Naive B cell (primary cell): ENCODE measurements at places on chromosomes 12 and 14. TPM values are rescaled to one million over a fixed set of nuclear protein-coding genes. Genes with fewer than 3 reads are reported as not detected.
A peak's percentile ranks its signal among the peaks of the same experiment; 100 is the strongest.

SLC41A2 gene
- polyA plus RNA-seq: 1.6 TPM

DNA sequence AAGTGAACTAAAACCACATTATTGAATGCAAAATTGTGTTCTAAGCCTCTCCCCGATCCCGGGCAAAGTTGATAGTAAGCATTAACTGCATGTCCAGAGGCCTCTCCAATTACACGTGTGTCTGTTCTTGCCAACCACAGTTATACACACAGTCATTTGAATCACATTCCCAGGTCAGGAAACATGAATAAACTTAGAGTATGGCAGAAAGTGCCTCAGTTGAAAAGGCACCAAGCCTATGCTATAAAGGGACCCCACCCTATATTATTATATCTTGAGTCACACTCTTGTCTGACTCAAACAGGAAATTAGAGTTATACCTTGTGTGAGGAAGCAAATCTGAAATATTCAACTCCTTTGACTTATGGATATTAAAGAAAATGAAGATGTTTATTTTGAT is 128.3 kb upstream of the STXBP6 start:
- no peaks in the 10 kb centered on the region for H3K36me3 ChIP-seq
- no peak overlapping the region for H3K27ac ChIP-seq
- no peaks in the 10 kb centered on the region for H3K4me1 ChIP-seq
- no peaks in the 10 kb centered on the region for H3K27me3 ChIP-seq
- no peak overlapping the region for H3K4me3 ChIP-seq

PRPF40B gene
- polyA plus RNA-seq: 2.5 TPM

DNA sequence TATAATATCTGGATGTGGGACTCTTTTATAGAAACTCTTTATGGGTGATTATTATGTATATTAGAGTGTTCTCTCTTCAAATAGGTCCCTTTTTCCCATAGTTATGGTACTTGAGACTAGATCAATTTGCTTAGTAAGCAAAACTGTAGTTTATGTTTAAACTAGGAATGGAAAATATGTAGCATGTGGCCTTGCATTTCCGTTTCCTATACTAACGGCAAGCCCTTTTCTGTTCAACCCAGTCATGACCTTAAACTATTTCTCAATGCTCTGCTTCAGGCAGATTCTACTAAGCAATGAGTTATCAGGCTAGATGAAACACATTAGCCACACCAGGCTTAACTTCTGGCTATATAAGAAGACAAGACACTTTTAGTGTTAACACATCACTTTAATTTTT is 84.6 kb downstream of the OTOGL start:
- no peaks in the 10 kb centered on the region for H3K27me3 ChIP-seq
- no peak overlapping the region for H3K4me3 ChIP-seq
- no peak for DNase-seq

KRT81 gene
- not detected for polyA plus RNA-seq

DNA sequence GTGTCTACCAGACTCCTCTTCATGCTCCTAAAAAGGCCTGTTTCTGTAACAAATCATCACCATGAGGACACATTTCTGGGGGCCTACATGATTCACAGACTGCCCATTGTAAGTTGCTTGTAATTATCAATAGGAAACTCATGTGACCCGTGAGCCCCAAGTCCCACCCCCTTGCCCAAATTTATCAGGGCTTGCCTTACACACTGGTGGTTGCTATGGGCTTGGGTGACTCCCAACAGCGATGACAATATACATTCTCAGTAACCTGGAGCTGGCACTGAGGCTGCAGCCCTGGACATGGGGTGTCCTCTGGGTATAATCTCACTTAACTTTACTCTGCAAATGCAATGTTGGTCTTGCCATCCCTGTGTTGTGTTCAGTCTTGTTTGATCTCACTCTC is 149.2 kb downstream of the NRXN3 start:
- H3K4me1 ChIP-seq: no peaks in the 10 kb centered on the region
- H3K27me3 ChIP-seq: peaks cover 40% of the 10 kb centered on the region
- H3K4me3 ChIP-seq: no peak overlapping the region
- no peak for DNase-seq

LMNTD1 gene
- not detected for polyA plus RNA-seq

GRCh38 chr14:96062010-96062409 is 22.8 kb downstream of the C14orf132 start:
- H3K4me1 ChIP-seq: no peaks in the 10 kb centered on the region
- no peak for DNase-seq
- H3K27ac ChIP-seq: no peak overlapping the region
- H3K27me3 ChIP-seq: peaks cover 68% of the 10 kb centered on the region
- no peaks in the 10 kb centered on the region for H3K36me3 ChIP-seq
- H3K4me3 ChIP-seq: no peak overlapping the region

- no peak overlapping the region for H3K27ac ChIP-seq
- no peaks in the 10 kb centered on the region for H3K36me3 ChIP-seq
- DNase-seq: no peak
- H3K27me3 ChIP-seq: no peaks in the 10 kb centered on the region
- H3K4me3 ChIP-seq: no peak overlapping the region
- H3K4me1 ChIP-seq: peaks cover 11% of the 10 kb centered on the region
Measured at GRCh38 chr12:96416033-96416799, 16.0 kb upstream of the CDK17 start.

PPM1H gene
- polyA plus RNA-seq: not detected

- H3K27ac ChIP-seq: no peak overlapping the region
- peaks cover 11% of the 10 kb centered on the region for H3K36me3 ChIP-seq
- no peak overlapping the region for H3K4me3 ChIP-seq
- H3K4me1 ChIP-seq: peaks cover 34% of the 10 kb centered on the region
Measured at GRCh38 chr12:3224530-3224903, 147.3 kb downstream of the TSPAN9 start.

GRCh38 chr12:108576660-108577234 is 14.4 kb downstream of the ISCU start:
- no peak for DNase-seq
- no peaks in the 10 kb centered on the region for H3K36me3 ChIP-seq
- H3K4me3 ChIP-seq: no peak overlapping the region
- H3K27me3 ChIP-seq: no peaks in the 10 kb centered on the region
- peaks cover 36% of the 10 kb centered on the region for H3K4me1 ChIP-seq

SLC24A4 gene
- polyA plus RNA-seq: 0.08 TPM

NFE2 gene
- 0.52 TPM for polyA plus RNA-seq

DNA sequence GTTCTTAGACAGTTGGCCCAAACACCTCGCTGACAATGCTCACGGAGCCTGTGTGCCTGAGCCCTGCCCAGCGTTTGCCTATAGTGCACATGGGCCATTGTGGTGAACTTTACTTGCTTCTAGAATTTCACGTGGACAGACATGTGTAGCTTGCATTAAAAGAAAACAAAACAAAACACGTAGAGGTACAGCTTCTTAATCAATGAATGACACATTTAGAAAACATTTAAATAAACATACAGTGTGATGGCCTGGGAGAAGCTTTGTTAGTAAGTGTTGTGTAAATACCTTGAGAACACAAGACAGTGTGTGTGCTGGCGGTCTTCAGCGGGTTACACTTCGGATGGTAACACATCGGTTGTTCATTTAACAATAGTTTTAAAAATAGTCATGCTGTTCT is 38.1 kb downstream of the SMOC1 start:
- no peak for DNase-seq
- no peak overlapping the region for H3K4me3 ChIP-seq
- peaks cover 50% of the 10 kb centered on the region for H3K27me3 ChIP-seq
- no peaks in the 10 kb centered on the region for H3K4me1 ChIP-seq

- H3K4me1 ChIP-seq: peaks cover 26% of the 10 kb centered on the region
- peaks cover 8% of the 10 kb centered on the region for H3K36me3 ChIP-seq
- H3K27me3 ChIP-seq: no peaks in the 10 kb centered on the region
- peak overlapping the region; percentile 99 for H3K4me3 ChIP-seq
- H3K27ac ChIP-seq: peak overlapping the region; percentile 71
- no peak for DNase-seq
Measured at GRCh38 chr14:103561381-103562178, 877 bp downstream of the BAG5 start.

DNA sequence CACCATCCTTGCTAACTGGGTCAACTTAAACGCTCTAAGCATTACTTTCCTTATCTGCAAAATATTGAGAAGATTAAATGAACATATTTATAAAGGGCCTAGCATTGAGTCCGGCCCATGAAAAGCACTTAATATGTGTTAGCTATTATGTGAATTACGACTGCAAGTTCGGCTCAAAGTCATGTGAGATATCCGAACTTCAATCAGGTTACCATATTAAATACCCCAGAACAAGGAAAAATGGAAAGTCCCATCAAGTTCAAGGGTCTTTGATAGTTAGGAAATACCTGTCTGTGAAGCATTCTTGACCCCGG is 487 bp upstream of the NRDE2 start:
- peaks cover 7% of the 10 kb centered on the region for H3K27me3 ChIP-seq
- H3K4me1 ChIP-seq: peaks cover 25% of the 10 kb centered on the region
- no peaks in the 10 kb centered on the region for H3K36me3 ChIP-seq
- DNase-seq: no peak

DNA sequence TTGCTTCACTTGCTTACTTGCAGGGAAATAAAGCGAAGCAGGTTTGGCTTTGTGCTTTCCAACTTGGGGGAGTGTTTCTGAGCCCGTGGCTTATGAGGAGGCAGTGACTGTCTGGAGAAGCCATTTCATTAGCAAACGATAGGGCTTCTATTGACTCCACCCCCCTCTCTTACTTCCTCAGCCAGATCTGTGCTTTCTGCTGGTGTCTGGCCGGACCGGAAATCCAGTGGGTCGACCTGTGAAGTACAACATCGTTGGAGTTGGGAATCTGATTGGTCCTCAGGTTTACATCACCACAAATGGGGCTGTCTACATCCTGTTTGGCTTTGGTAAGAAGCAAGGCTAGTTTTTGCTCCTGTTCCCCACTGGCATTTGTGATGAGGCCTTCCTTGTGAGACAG is 22.3 kb downstream of the FAM234B start:
- H3K27me3 ChIP-seq: no peaks in the 10 kb centered on the region
- no peaks in the 10 kb centered on the region for H3K4me1 ChIP-seq
- peaks cover 27% of the 10 kb centered on the region for H3K36me3 ChIP-seq
- no peak for DNase-seq
- H3K4me3 ChIP-seq: no peak overlapping the region

GRCh38 chr14:98259881-98260280 is 1012.1 kb downstream of the BCL11B start:
- peaks cover 2% of the 10 kb centered on the region for H3K27me3 ChIP-seq
- no peak overlapping the region for H3K27ac ChIP-seq
- no peak overlapping the region for H3K4me3 ChIP-seq
- no peaks in the 10 kb centered on the region for H3K4me1 ChIP-seq
- no peak for DNase-seq

DNA sequence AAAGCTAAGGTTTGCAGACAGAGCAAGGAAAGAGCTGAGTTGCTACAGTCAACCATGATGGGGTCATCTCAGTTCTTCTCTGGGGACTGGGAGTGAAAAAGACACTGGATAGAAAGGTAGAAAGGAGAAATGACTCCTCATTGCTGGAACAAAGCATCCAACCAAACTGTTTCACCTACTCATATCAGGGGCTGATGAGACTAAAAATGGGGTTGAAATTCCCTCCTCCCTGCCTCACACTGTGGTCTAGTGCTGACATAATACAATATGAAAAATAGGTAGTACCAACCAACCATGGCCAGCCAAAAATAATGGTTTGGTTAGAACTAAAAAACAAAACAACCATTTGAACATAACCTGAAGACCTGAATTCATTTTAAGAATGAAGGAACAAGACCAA is 220.7 kb downstream of the DPF3 start:
- H3K4me1 ChIP-seq: peaks cover 46% of the 10 kb centered on the region
- peaks cover 49% of the 10 kb centered on the region for H3K36me3 ChIP-seq
- DNase-seq: no peak
- H3K4me3 ChIP-seq: peak overlapping the region; percentile 25

- no peak overlapping the region for H3K27ac ChIP-seq
- peak overlapping the region; percentile 84 for H3K4me3 ChIP-seq
- H3K27me3 ChIP-seq: peaks cover 57% of the 10 kb centered on the region
- no peaks in the 10 kb centered on the region for H3K36me3 ChIP-seq
- no peak for DNase-seq
- peaks cover 30% of the 10 kb centered on the region for H3K4me1 ChIP-seq
Measured at GRCh38 chr14:53954551-53955228, 1.9 kb downstream of the BMP4 start.

GLS2 gene
- polyA plus RNA-seq: 0.95 TPM

DNA sequence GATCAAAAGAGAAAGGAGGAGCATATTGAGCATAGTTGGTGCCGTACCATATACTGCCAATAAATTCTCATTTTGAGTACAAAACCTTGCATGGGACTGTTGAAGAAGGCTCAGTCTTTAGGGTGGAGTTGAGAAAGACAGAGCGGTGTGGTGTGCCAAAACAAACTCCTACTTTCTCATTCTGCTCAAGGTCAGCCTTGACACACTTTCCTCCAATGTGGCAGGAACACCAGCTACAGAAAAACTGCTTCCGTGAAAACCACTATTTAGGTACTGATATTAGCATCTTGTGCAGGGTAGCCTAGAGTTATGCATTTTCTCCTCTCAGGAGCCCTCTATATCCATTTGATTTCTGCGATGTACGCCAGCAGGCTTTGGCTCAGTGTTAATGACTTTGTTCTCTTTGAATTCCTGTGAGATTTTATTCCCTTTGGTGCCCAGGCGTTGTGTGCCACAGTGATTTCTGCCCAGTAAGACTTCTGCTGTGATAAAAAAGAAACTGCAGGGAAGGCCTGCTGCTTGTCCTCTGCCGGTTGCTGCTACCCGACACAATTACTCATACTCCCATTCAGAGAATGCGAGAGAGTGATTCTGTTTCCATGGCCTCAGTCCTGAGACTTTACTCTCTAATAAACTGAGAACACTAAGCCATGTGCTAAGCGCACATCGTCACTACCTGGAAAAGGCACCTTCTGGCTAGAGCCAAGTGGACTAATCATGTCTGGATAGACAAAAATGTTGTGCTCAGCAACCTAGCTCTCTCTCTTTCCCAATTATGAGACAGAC is 88.3 kb upstream of the MDM1 start:
- H3K27me3 ChIP-seq: no peaks in the 10 kb centered on the region
- H3K4me3 ChIP-seq: no peak overlapping the region
- no peaks in the 10 kb centered on the region for H3K36me3 ChIP-seq
- H3K27ac ChIP-seq: no peak overlapping the region

NAB2 gene
- polyA plus RNA-seq: 2.6 TPM
